PC-9 (cell line): ENCODE measurements at places on chromosomes 1 and 21. TPM values are rescaled to one million over a fixed set of nuclear protein-coding genes. Genes with fewer than 3 reads are reported as not detected.

KRTAP26-1 gene
- total RNA-seq, result not detected in 2 replicates

SPRR2B gene
- total RNA-seq, result not detected in 2 replicates

CD48 gene
- total RNA-seq, result not detected in 2 replicates

LCE1B gene
- total RNA-seq, result not detected in 2 replicates

ST6GALNAC3 gene
- 0.04 TPM in 1 of 2 replicates, not detected in the other for total RNA-seq

CD160 gene
- not detected in 2 replicates for total RNA-seq
